ENCODE measurements at places on chromosomes 7 and 10.

GRCh38 chr10:62155054-62155680, 113.5 kb downstream of the RTKN2 start:
- DNase-seq, result no peak

- no peak for DNase-seq
Measured at GRCh38 chr10:113666682-113667252, 2.9 kb upstream of the NRAP start.

GRCh38 chr10:20768843-20769242, 128.3 kb downstream of the NEBL start:
- DNase-seq, result no peak

DNA sequence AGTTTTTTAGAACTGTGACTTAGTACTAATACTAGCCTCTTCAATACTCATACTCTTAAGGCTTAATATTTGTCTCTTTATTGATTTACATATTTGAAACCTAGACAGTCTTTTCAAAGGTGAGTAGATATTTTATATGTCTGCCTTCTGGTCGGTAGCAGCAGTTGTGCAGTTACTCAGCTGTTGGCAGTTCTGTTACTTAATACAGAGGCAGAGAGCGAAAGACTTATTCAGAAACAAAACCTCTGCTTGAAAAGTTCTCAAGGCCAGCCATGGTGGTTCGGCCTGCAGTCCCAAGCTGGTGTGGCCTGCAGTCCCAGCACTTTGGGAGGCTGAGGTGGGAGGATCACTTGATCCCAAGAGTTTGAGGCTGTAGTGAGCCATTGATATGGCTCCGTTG, 84.2 kb downstream of the AUTS2 start:
- no peak for DNase-seq

- DNase-seq, result no peak
Measured at GRCh38 chr10:67666416-67667034, 29.5 kb downstream of the CTNNA3 start.

- no peak for DNase-seq
Measured at GRCh38 chr10:12791728-12792127, 209.8 kb downstream of the CCDC3 start.

DNA sequence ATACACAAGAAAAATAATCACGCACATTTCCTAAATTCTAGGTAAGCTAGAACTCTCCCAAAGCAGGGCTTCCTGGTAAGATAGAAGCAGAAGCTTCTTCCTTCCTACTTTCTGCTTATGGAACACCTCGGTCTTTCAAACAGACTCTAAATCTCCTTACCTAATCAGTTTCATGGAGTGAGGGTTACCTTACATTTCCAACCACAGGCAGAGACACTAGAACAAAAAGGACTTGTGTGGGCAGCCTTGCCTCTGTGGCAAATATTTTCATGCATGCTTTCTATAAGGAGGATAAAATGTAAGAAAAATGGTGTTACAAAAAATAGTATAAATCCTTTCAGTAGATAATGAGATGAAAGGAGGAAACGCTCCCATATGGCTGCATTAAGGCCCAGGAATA, 386.3 kb upstream of the SMIM30 start:
- DNase-seq, result no peak

DNA sequence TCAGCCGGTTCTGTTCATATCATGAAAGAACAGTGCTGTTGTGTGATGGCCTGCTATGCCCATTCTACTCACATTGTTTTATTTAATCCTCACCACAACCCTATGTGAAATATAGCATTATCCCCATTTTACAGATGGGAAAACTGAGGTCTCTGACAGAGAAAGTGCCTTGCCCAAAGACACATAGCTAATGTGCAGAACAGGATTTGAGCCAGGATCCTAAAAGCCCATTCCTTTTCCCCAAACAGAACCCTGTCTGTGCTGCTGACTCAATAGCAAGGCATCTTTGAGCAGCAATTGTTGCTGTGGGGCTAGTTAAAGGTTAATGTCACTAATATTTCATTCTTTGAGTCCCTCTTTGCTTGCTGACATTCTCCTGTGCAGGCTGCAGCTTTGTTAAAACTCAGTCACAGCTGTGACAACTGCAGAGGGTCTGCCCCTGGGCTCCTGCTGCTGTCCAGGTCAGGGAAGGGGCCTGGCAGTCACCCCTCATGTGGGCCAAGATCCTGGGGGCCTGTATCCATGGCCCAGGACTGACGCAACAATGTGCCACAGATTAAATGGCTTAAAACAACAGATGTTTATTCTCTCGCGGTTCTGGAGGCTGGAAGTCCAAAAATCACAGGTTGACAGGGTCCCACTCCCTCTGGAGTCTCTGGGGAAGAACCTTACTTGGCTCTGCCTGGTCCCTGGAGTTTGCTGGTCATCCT, 40.4 kb downstream of the AFAP1L2 start:
- no peak for DNase-seq

- DNase-seq, result no peak
Measured at GRCh38 chr10:106198275-106198674, 966.2 kb downstream of the SORCS1 start.

DNA sequence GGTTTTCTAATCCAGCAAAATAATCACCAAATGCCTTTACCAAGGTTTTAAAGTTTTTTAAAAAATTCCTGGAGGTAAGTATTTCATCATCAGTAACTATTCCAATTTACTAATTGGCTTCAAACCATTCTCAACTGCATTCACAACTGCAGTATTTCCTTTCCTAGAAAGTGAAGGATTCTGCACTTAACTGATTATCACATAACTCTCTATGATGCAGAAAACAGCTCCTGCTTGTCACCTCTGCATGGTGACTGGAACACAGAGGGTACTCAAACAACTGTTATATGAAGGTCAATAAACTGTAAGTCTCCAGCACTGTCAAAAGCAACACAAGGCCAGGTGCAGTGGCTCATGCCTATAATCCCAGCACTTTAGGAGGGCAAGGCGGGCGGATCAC, 42.6 kb downstream of the SRPK2 start:
- DNase-seq, result no peak

DNA sequence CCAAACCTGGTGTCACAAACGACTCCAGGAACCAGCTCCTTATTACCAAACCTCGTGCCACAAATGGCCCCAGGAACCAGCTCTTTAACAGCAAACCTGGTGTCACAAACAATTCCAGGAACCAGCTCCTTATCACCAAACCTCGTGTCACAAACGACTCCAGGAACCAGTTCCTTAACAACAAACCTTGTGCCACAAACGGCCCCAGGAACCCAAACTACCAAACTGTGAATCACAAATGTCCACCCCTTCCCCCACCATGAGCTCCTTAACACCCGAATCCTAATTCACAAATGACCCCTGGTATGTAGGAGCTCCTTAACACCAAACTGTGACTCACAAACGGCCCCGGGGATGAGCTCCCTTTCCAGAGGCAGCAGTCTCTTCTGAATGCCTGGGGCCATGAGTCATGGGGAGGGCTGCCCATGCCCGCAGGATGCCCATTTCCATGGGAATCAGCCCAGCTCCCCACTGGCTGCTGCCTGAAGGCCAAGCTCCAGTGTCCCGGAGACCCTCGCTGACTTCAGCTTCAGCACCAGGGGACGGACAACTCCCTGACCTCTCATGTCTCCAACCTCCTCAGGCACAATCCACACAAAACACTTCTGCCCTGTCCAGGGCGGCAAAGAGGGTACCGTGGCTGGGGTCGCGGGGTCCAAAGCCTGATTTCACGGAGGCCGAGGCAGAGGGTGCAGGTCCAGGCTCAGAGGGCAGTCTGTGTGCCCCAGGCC, 213.1 kb downstream of the ELFN1 start:
- DNase-seq, result no peak

DNA sequence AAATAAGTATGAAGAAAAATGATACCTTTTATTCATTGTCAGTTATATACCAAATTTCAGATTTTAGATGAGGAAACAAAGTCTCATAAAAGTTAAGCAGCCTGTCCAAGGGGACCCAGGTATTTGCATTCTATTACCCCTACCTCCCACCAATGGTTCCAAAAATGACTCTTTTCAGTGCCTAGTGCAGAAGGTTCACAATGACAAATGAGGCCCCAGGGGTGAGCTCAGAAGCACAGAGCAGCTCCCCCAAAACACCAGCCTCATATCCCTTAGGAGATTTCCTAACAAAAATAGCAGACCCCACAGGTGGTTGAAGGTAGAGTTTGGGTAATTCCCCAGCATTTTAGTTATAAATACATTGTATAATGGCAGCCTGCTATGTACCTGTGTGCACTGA, 168.6 kb downstream of the REEP3 start:
- DNase-seq, result no peak

GRCh38 chr10:65847436-65848230, 1078.2 kb upstream of the LRRTM3 start:
- no peak for DNase-seq

- no peak for DNase-seq
Measured at GRCh38 chr7:4267341-4268039, 414.6 kb upstream of the FOXK1 start.

- no peak for DNase-seq
Measured at GRCh38 chr10:5811387-5811821, 1.8 kb downstream of the GDI2 start.

GRCh38 chr10:111525696-111526095, 448.9 kb downstream of the ADRA2A start:
- DNase-seq, result no peak

DNA sequence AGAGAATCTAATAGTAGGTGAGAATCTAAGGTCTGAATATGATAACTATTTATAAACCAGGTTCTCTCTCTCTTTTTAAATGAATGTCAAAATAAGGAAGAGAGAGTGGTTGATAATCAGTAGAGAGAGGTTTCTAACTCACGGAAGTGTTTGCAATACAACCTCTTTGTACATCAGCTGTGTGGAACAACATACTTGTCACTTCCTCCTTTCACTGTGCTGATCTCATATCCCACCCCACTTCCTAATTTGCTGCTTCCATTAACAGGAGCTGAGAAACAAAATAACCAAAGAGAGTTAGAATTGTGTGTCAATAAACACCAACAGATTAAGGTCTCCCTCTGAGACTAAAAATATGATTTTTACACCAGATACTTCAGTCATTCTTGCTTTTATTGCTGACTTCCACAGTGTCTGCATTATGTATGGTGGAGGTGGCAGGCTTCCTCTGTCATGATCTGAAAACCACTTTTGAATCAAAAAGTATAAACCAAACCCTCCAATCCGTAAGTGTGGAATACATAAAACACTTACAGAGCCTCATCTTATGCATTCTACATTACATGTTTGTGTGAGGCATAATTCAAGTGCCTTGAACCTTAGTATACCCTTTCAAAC, 25.0 kb downstream of the CACUL1 start:
- peak; percentile 71 for DNase-seq

GRCh38 chr7:39554583-39555165, 11.5 kb upstream of the YAE1 start:
- DNase-seq, result no peak

- no peak for DNase-seq
Measured at GRCh38 chr10:65341323-65341925, 1584.4 kb upstream of the LRRTM3 start.

DNA sequence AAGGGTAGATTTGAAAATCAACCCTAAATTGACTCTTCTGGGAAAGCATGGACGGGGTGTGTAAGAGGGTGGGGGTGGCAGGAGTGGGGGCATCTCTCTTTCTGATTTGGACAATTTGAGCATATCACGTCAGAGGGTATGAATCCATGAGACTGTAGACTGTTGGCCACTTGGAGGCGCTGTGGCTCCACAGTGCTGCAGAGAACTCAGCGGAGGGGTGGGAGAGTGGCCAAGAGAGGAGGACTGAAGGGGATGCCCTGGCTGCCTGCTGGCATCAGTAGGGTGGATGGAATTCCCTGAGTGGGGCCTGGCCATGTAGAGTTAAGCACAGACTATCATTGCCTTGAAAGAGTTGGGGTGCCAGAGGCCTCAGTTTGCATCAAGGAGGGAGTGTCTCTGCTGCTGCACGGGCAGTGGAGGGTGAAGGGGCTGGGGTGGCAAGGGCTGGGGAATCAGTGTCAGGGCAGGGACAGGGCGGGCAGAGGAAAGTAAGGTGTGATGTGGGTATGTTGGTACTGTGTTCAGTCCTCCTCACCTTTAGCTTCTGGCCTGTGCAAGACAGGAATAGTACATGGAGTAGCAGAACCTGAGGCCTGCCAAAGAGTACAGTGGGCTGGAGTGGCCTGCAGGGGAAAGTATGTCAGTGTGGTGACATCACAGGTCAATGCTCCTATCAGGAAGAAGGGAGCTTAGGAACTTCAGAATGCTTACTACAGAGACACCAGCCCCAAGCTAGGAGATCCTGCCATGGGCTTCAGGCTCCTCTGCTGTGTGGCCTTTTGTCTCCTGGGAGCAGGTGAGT, 133.5 kb upstream of the PRSS58 start:
- no peak for DNase-seq
